CD8-positive, alpha-beta T cell (primary cell): ENCODE measurements at places on chromosomes 3 and 15.

- no peak for DNase-seq
Observed at GRCh38 chr3:87949879-87950208, 109.0 kb downstream of the CGGBP1 start.

DNA sequence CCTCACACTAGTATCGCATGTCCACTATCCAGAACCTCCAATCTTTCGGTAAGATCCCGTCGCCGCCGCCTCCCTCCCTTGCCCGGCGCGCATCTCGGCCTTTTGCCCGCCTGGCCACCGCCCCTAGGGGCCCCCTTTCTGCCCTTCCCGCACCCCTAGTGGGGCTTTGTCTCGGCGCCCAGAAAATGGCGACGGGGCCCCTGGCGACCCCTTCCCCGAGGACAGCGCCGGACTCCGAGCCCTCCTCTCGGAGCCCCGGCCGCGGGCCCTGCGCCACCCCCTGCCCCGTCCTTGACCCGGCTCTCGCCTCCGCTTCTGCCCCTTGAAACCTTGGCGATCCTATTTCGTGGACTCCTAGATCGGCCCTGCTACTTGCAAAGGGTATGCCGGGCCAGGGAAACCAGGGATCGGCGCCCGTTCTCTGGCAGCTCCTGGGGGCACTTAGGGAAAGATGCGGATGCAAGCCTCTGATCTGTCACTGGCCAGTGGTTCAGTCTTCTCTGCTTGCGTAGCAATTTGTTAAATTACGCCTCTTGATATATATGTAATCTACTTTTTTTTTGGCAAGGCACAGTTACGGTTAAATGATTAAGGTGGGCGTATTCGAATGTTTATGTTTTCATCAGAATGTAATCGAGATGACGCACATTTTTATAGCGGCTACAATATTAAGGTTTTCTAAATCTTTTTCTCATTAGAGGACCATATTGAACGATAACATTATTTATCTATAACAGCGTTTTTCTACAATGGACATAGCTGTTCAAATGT, 603 bp downstream of the EIF1B start:
- peak; percentile 23 for DNase-seq

DNA sequence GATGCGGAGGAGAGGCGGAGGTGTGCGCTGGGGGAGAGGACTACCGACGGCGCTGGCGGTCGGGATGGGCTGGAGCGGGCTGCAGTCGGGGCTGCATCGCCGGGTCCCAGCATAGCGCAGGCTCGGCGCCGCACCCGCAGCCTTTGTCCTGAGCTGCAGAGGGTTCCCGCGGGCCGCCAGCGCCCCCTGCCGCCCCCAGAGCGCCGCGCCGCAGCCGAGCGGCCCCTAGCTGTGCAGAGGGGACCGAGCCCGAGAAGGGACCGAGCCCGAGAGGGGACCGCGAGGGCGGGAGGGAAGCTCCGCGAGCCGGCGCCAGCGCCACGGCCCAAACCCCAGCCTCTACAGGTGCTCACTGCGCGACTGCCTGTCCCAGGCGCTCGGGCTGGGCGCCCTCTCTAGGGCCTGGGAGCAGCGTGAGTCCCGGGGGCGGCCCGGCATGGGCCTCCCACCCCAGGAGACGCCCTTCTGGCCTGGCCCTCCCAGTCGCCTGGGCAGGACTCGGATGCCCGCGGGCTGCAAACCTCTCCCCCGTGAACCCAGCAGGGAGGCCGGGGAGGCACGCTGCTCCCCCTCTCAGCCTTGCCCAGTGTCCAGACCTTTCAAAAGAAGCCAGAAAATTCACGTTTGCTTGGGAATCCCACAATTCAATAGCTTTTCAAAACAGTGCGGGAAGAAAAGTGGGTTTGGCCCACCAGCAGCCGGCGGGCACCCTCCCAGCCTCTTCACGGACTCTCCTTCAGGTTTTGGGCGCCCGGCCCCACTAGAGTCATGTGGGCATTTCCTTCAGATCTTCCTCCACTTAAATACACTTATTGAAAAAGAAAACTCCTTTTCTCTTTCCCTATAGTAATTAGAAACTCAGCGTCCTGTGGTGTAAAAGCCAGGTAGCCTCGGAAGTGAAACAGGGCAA, 134.7 kb downstream of the TPRA1 start:
- peak; percentile 36 for DNase-seq

DNA sequence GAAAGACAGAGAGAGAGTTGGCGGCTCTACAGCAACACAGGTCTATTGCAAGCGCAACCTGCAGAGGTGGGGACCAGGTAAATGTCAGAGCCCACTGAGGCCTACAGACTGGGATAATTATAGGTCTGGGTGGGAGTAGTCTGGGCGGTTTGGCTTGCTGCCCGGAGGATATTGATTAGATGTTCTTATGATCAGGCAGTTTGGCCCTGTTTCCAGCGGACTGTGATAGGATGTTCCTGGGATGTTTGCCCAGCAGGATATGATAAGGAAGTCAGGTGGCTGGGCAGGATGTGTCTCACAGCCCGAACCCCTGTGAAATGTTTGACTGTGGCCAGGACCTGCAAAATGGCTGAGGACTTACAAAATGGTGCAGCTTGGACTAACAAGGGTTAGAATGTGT, 364.9 kb downstream of the NAALADL2 start:
- no peak for DNase-seq

GRCh38 chr3:108500728-108501127, 9.7 kb downstream of the MYH15 start:
- DNase-seq = no peak

GRCh38 chr15:88185584-88185983, 71.0 kb downstream of the NTRK3 start:
- DNase-seq = no peak
